AG09309 (cell line): ENCODE measurements at places on chromosomes 2 and 18.

DNA sequence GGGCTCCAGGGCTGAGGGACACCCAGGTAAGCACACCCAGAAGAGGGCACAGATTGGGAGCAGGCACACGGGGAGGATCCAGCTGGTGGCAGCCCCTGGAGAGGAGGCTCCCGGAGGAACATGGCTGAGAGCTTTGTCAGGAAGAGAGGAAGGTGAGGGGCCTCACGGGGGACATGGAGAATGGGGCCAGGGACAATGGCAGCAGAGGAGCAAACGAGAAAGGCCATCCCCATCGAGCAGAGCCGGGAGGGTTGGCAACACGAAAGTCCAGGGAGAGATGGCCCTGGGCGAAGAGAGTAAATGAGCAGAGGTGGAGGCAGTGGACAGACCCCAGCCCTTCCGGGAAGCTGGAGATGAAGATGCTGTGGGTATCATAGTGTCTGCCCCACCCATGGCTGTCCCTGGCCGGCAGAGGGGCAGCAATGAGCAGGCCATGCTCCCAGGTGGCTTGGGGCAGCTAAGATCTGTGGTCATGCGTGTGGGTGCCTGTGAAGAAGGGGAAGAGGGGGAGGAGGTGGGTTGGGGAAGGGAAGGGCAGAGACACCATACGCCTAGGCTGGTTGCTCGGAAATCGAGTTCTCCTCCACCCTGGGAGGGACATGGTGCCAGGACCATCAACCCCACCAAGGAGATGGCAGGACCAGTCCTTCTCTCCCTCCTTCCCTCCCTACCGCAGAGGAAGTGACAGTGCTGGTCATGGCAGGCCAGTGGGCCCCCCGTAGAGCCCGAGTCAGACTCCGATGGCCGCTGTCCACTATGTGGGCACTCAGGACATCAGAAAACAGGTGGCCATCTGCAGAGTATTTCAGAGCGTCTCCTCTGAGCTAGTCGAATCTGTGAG lies 191.7 kb downstream of the NDUFA10 start:
- DNase-seq = no peak

DNA sequence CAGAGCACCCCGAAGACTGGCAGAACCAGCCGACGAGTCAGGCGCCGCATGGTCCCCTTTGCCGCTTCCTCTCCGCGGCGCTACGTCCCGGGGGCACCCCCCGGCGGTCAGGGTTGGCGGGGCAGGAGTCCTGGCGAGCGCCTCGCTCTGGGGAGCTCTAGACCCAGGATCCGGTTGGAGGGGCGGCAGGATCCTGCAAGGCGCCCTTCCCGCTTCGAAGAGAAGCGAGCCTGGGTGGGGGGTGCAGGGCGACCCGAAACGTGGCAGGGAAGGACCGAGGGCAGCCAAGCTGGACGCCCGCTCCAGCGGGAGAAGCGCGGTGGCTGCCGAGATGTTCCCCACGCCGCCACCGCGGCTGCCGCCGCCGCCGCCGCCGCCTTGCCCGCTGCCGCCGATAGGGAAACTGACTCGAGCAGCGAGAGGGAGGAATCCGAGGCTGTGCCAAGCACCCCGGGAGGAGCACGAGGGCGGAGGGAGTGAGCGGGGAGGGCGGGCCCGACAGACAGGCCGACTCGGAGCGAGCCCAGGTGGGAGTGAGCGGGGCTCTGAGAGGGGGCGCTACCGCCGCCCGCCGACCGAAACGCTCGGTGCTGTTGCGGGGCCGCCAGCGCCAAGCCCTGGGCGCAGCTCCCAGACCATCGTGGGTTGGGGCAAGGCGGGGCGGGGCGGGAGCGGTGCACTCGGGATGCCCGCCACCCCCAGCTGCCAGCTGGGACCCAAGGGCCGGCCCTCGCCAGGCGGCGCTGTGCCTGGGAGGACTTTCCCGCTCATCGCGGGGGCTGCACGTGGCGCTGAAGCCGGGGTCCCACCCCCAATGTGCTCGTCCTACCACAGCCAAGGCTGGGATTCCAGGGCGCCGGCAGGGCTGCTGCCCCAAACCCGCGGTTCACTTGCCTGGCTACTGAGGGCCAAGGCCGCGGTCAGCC lies at the start of gene GALNT14:
GALNT14 (minus strand) TSS at position 404 of the 926 bp plus-strand sequence; CDS start at position 50, 354 bp downstream.
- DNase-seq = no peak

GRCh38 chr2:223316342-223316741 lies 264.4 kb downstream of the KCNE4 start:
- DNase-seq = no peak

- DNase-seq = no peak
Observed at GRCh38 chr18:74534150-74534969, at the start of gene CNDP1. CNDP1 (plus strand) TSS chr18:74534500; CDS start chr18:74534668, 168 bp downstream.

DNA sequence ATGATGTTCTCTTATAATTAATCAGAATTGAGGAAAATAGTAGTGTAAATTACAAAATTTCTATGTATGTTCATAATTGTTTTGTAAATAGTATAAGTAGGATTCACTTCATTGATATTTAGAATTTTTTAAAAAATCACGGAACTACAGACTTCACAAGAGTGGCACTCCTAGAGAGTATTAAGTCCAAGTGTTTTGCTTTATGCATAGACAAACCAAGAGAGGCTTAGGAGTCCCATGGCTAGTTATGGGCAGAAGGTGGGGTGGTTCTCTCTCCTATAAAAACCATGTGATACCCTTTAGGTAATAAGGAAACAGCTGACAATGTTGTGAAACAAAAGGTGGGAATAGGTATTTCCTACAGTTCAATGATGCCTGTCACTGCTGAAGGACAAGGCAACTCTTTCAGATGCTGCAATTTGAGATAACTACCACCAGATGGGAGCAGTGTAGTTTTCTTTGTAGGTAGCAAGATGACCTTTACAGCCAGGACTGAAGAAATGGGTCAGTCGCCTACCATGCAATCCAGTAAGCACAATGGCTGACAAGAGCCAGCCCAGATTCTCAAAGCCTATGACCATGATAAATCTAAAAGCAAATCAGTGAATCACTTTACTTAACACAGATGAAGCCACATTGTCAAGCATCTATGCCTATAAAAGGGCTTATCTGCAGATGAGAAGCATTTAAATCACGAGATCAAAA lies 83.9 kb downstream of the AAK1 start:
- DNase-seq = peak; percentile 27

GRCh38 chr2:43019536-43020183 lies 206.7 kb downstream of the ZFP36L2 start:
- DNase-seq = no peak

GRCh38 chr2:41997561-41997960 lies 50.3 kb upstream of the PKDCC start:
- no peak for DNase-seq

- no peak for DNase-seq
Observed at GRCh38 chr2:37617119-37617892, 54.1 kb downstream of the CDC42EP3 start.

DNA sequence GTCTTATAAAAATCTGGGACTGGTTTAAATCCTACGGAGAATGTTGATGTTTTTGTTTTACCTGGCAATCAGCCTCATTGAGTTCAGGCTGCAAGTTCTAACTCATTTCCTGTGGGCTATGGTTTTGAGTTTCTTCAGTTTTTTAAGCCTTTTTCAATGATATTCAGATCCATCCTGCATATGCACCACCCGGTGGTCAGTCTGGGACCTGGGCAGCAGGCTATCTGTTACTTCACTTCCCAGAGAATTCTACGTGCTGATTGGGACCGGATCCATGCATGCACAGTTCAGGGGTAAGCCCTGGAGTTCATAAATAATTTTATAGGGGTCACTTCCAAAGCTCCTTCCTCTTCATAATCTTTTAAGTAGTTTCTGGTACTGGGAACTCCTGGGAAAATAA lies 339.2 kb upstream of the HNRNPA3 start:
- DNase-seq = no peak

GRCh38 chr2:98020992-98021713 lies 25.4 kb upstream of the TMEM131 start:
- DNase-seq = no peak

DNA sequence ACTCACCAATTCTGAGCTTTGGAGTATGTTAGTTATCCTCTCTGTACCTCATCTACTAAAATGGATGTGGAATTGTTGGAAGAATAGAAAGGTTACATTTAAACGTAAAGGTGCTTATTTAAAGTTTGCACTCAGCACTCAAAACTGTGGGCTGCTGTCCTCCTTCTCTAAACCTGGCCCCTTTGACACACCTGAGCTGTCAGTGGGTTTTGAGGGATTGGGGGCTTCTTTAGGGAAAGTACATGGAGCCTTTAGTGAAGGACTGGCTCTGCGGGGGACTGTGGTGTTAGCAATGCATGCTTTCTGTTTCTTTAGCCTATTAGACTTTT lies 47.2 kb downstream of the TET3 start:
- DNase-seq = no peak

- DNase-seq = no peak
Observed at GRCh38 chr2:216003876-216004696, 9.3 kb downstream of the MREG start.

- DNase-seq = no peak
Observed at GRCh38 chr2:44616667-44617155, 255.0 kb downstream of the CAMKMT start.

DNA sequence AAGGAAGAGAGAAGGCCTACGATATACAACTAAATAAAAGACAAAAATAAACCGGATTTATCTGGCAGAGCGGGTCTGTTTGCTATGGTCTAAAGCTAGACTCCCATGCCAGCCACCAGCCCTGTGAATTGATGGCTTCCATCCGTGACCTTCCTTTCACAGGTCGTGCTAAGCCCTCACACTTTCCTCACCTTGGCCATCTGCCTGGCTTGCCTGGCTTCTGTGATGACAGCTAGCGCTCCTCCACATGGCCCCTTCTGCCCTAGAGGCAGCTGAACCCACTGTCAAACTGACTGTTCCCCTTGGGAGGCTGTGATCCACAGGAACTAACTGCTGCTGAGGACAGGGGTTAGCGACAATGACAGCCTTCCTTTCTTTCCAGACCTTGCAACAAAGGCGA lies 32.5 kb downstream of the GAREM1 start:
- no peak for DNase-seq

DNA sequence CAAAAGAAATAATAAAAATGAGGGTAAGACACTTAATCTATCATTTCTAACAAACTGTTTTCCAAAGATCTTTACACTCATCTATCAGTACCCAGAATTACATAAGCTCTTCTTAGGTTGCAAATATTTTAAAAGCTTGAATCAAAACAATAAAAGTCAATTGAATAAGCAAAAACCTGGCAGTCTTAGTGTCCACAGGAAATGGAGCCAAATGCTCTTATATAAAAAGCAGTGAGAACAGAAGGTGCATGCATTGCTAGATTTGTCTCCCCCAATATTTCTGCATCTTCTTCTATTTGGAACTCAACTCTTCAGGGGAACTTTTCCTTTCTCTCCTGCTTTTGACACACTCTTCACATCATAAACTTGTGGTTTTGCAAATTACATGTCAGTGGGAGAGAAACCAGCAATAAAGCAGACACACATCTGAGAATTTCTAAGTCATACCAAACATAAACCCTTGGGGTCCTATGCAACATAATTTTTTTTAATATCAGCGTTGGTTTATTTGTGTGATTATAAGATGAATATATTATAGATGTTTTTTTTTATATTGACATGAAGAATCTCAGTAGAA lies 343.9 kb upstream of the ACVR2A start:
- no peak for DNase-seq

GRCh38 chr18:67589325-67589724 lies 72.8 kb upstream of the DSEL start:
- no peak for DNase-seq

- DNase-seq = no peak
Observed at GRCh38 chr18:73597832-73598615, 549.6 kb downstream of the FBXO15 start.

- no peak for DNase-seq
Observed at GRCh38 chr18:59352250-59352855, 6.7 kb downstream of the LMAN1 start.

DNA sequence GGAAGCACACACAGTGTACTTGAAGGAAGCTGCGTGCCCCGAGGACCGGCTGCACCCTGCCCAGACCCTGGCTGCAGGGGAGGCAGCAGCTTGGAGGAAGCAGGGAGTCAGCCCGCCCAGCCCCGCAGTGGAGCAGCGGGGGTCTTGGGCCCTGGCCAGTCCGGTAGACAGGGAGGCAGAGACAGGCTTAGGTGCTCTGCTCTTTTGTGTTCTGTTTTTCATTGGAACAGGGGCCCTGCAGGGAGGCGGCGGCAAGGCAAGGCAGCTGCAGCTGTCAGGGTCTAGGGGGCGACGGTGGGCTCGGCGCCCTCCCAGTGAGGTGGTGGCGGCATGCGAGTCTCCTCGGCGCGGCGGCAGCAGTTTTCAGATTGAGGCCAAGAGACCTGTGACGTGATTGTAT lies 53.3 kb upstream of the TFCP2L1 start:
- DNase-seq = no peak

GRCh38 chr2:55718165-55719008 lies 24.7 kb upstream of the PNPT1 start:
- DNase-seq = no peak

DNA sequence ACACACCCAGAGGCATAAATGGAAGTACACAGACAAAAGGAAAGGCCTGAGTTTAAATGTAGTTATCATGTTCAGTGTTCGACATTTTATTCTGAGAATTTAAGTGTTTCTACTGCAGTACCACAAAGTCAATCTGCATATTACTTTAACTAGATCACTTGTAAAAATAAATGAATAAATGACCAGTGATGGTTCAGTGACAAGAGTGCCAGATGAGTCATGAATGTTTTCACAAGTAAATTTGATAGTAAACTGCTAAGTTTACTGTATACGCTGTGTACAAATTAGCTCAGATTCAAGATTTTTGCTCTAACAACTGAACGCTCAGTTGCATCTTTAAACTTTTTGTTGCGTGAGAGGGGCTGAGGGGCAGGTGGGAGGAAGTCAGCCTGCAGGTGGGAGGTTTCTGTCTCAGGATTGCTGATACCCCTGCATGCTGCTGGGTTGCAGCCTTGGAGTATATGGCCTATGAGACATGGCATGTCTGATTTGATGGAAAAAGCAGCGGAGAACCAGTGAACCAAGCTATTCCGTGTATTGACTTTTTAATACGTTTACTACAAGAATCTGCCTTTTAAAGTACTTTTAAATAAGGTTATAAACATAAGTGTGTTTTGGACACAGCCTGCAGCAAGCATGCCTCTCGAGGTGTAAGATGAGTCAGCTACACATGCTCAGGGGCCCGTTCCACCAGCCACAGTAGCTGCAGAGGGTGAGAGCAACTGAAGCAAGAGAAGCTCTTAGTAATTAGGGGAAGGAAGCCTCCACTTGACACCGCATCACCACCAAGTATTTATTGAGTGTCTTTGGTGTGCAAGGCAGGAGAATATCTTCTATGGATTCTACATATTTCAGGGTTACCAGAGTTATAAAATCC lies 245.1 kb downstream of the NEDD4L start:
- no peak for DNase-seq

DNA sequence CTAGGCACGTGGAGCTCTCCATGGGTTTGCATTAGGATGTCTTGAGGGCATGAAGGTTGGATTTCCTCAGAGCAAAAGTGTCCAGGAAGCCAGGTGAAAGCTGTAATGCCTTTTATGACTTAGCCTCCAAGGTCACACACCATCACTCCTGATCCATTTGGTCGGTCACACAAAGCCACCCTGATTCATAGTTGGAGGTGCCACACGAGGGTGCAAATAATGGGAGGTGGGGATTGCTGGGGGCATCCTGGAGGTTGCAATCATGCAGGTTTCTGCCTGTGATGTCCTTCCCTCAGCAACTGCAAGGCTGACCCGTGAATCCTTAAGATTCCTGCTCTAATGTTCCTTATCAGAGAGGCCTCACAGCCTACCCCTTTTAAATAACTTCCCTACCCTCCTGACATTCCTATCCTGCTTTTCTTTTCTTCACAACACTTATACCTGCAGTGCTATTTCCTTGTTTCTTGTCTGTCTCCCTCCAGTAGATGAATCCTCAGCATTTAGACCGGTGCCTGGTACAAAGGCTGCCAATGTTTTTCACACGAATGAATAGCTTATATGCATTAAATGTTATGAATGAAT lies 97.1 kb downstream of the LIPG start:
- DNase-seq = no peak
